ENCODE measurements at places on chromosomes 16 and 17.

DNA sequence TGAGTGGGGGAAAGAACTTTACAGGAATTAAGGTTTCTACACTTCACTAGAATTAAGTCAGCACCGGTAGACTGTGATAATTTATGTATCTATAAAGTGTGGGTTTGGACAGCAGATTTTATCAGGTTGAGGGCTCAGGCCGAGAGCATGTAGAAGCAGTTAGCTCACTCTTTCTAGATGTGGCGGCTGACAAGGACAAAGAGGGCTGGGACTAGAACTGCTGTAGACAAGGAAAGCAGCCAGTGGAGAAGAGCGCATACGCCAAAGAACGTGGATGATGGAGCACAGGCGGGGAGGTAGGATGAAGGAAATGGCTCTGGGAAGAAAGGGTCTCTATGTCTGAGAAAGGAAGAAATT, 504 bp upstream of the GOSR1 start:
- no peak for DNase-seq

- no peak for DNase-seq
Observed at GRCh38 chr17:80827646-80828643, 163.7 kb upstream of the CHMP6 start.

- no peak for DNase-seq
Observed at GRCh38 chr16:273547-274421, 2.0 kb downstream of the RGS11 start.

DNA sequence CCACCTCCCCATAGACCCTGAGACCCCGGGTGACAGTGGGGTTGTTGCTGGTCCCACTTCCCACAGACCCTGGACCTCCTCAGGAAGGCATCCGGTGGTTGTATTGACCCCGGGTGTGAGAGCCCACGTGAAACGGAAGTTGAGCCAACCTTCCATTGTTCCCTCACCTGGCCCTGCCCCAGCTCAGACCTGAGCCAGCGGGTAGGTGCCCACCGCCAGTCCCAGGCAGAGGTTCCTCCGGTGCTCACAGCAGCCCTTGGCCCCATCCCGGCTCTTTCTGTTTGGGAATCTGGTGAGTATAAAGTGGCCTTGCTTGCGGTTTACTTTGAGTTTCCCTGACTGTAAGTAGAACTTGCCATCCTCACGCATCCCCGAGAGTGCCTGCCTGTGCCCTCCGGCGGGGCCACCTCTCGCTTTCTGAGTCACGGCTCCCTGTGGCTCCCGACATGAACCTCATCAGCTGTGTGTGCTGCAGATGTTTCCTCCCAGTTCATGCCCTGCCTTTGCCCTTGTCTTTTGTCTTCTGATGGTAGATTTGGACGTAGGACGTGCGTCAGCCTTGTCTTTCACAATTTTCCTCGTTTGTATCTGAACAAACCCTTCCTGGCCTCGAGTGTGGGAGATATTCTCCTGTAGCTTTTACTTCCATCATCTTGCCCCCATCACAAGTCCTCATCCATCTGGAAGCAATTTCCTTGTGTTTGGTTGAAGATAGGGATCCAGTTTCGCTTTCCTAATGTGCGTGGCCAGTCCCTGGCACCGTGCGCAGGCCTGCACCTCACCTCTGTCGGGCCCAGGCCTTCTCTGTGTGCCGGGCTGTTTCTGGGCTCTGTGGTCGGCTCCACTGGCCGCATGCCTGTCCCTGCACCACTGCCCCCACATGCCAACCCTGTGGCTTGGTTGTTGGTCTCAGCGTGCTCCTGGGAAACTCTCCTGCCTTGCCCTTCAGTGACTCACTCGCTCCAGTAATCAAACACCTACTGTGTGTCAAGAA, 76.0 kb downstream of the METRNL start:
- peak; percentile 61 for DNase-seq

GRCh38 chr17:59004338-59005111, 102.2 kb downstream of the TRIM37 start:
- peak; percentile 52 for DNase-seq

- DNase-seq = no peak
Observed at GRCh38 chr17:41553987-41554680, 17.7 kb downstream of the KRT9 start.

- DNase-seq = peak; percentile 74
Observed at GRCh38 chr17:28937044-28937729, 14.1 kb downstream of the PHF12 start.

- DNase-seq = peak; percentile 25
Observed at GRCh38 chr17:15999974-16000827, 577 bp downstream of the TTC19 start.

- peak; percentile 85 for DNase-seq
Observed at GRCh38 chr17:55442953-55443683, 21.5 kb upstream of the MMD start.

DNA sequence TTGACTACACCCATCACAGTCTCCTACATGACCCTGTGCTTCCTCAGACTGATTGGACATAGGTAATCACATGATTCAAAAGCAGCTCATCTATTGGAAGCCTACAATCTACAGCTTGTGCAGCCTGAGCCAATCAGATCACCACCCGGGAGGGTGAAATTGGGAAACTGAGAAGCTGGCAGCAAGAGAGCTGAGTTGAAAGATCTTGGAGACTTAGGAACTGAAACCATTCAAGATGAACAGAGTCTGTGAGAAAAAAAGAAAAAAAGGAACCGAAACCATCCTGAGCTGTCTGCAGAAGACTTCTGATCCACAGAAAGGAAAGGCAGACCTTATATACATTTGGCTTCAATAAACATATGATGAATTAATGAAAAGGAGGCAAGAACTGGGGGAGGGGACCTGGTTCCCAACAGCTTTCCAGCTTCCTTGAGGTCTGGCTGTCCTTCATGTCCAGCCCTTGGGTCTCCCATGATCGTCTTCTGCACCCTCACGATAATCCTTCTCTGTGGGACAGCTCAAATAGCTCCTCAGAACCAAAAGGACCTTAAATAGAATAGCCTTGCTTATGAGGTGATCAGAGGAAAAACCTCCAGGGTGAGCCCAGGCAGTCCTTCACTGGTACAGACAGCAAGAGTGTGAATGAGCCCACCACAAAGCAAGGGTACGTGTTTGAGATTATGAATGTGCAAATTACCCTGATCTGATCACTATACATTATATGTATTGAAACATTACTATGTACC, 32.6 kb downstream of the PLXDC1 start:
- no peak for DNase-seq

GRCh38 chr16:27214084-27214961, 11.0 kb downstream of the KDM8 start:
- no peak for DNase-seq

GRCh38 chr17:56652628-56653027, 59.1 kb downstream of the NOG start:
- no peak for DNase-seq

- DNase-seq = no peak
Observed at GRCh38 chr17:1565877-1566276, 3.3 kb upstream of the PITPNA start.

DNA sequence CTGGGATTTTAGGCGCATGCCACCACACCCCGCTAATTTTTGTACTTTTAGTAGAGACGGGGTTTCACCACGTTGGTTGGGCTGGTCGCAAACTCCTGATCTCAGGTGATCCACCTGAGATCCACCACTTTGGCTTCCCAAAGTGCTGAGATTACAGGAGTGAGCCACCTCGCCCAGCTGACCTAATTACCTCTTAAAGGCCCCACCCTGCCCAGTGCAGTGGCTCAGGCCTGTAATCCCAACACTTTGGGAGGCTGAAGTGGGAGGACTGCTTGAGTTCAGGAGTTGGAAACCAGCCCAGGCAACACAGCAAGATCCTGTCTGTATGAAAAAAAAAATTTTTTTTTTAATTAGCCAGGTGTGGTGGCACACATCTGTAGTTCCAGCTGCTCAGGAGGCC, 2.9 kb upstream of the COASY start:
- DNase-seq = no peak

GRCh38 chr16:8816967-8817655, 19.5 kb downstream of the PMM2 start:
- no peak for DNase-seq

DNA sequence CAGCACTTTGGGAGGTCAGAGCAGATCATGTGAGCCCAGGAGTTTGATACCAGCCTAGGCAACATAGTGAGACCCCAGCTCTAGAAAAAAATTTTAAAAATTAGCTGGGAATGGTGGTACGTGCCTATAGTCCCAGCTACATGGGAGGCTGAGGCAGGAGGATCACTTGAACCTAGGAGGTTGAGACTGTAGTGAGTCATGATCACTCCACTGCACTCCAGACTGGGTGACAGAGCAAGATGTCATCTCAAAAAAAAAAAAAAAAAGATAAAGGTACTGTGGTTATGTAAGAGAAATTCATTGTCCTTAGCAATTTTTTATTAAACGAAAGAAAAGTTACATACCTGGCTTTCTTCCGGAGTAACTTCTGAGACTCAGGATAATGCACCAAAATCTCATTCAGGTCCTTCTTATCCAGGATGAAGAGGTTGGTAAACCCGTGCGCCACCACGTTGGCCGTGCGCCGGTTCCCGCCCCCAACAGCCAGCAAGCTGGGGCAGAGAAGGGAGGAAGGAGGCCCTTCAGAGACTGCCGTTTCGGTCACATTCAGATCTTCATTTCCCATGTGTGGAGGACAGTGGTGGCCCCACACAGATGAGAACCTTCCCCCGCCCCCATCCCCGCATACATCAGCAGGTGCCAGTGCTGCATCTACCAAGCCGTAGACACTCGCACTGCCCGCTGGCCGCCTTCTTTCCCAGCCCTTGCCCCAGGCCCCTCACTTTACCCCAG, 73.7 kb downstream of the CNGB1 start:
- no peak for DNase-seq

DNA sequence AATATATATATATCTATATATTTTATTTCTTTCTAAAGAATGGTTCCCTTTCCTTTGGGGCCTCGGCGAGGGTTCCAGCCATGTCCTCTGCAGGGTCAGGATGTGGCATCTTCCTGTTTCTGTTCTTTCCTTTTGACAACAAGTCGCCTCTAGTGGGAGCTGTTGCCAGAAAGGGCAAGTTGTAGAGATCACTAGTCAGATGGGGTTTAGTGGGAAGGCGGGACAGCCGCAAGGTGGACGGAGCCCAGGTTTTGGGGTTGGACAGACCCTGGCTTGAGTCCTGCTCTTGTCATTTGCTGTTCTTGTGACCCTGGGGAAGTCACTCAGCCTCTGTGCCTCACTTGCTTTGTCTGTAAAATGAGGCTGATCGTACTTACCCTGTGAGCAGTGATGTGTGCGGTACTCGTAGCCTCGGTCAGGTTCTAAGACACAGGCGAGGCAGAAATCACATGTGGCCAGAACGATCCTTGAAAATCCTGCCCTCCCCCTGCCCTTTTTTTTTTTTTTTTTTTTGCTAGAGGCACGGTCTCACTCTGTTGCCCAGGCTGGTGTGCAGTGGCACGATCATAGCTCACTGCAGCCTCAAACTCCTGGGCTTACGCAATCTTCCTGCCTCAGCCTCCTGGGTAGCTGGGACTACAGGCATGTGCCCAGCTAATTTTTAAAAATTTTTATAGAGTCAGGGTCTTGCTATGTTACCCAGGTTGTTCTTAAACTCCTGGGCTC, 80.1 kb downstream of the ABCC6 start:
- DNase-seq = no peak

DNA sequence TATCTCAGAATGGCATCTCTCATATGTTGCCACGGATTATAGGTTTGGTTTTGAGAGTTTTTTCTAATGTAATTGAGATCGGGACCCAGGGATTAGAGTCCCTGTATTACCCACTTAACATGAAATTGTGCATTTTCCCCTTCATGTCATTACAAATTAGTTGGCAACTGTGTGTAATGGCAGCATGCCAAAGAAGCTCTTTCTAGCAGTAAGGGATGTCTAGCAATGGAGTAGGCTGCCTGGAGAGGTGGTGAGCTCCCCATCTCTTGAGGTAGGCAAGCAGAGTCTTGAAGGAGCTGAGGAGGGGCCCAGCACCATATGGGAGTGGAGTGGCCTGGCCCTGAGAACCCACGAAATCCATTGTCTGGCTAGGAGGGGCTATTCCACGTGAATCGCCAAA, 10.0 kb upstream of the KATNB1 start:
- no peak for DNase-seq

- no peak for DNase-seq
Observed at GRCh38 chr17:82865774-82866395, 26.1 kb upstream of the ZNF750 start.

DNA sequence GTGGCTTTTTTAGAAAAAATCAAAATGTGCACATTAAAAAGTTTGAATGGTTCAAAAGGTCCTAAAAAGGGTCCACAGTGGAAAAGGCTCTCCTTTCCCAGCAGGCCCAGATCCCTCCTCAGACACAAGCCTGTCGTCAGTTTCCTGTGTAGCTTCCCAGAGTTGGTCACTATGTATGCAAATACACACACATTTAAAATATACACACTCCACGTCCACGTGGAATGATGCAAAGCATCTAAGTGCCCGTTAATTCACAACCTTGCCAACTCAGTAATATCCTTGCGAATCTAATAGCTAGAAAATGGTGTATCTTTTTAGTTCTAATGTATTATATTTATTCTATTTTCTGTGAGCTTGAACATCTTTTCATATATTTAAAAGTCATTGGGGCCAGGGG, 17.7 kb downstream of the NLRC5 start:
- no peak for DNase-seq

- no peak for DNase-seq
Observed at GRCh38 chr16:19299565-19299964, 14.0 kb downstream of the CLEC19A start.

GRCh38 chr16:55016515-55016914, 85.8 kb downstream of the IRX5 start:
- no peak for DNase-seq

DNA sequence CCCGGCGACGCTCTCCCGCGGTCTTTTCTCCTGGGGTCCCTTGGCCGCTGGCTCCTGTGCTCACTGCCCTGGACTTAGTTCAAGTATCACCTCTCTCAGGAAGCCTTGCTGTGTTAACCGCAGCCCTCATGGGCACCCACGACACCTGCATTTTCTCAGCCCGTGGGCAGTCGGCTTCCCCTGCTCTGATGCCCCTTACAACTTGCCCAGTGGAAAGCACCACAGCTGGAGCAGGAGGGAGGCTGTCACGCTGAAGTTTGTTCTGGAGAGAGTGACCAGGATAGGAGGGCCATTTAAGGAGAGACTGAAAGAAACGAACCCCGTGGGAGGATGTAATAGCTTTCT, 395 bp downstream of the STXBP4 start:
- DNase-seq = peak; percentile 22

GRCh38 chr16:5619304-5619703, 521.7 kb upstream of the EEF2KMT start:
- DNase-seq = no peak

GRCh38 chr16:67645397-67646121, 615 bp downstream of the CARMIL2 start:
- DNase-seq = no peak

All from amniotic epithelial cell (primary cell).